ENCODE measurements at places on chromosomes 2 and 18.
A peak's percentile ranks its signal among the peaks of the same experiment; 100 is the strongest.

DNA sequence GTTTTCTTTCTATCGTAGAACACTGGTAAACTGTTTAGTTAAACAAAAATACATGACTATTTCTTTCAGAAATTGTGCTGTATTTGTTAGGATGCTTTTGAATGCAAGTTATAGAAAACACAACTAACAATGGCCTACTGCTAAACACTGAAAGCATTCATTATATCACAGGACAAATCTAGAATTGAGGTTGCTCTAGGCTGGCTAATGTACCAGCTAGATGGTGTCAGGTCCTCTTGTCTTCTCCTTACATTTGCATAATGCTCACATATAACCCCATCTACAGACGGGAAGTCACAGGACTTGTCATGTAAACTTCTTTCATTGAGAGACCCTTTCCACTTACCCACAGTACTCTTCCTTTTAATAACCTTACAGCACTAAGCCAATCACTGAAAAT, 586.8 kb downstream of the DSC3 start:
- no peak for ATAC-seq

DNA sequence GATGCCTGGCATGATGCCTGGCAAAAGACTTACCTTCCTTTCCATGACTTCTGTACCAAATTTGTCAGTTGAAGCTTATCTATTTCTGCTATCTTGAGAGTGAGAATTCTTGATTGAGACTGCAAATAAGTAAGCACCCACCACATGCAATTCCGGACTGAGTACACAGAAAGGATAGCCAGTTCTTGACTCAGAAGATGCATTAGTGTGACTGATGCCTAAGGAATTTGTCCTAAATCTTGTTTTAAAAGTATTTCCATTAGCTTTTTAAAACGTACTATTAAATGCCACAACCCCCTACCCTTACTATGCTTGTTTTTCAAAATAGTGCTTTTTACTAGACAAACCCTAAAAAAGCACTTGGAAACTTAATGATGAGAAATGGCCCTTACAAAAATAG, 545 bp downstream of the MPP4 start:
- no peak for ATAC-seq

- no peak for ATAC-seq
These were observed 35.4 kb downstream of the TMEM247 start for GRCh38 chr2:46514738-46515137.

DNA sequence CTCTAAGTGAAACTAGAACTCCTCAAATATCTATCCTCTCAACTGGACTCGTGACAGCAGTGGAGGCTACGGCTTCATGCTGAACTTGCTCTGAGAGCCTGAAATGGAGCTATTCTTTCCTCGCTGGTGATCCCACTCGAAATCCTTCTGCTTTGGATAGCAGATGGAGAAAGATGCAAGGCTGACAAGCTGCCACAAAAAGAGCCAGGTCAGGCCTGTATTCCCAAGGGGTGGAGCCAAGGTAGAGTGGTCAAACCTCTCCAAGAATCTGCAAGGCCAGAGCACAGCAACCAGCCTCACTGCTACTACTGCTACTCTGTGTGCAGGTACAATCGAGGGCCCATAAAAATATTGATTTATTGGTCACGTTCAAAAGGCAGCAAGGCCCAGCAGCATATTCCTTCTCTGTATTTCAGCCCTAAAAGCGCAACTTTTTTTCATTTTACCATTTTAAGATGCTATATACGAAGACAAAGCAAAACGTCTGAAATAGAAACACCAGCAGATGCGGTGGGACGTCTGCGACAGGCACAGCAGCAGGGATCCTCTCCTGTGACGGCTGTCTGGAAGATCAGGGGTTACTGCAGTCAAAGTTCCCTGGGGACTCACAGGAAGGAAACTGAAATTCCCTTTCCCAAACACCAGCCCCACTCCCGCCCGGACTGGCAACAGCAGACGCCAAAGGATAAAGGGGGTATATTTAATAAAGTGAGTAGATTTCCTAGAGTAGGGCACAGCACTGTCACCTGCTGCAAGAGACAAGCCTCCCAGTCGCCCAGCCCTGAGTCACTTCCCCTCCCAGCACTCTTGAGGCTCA, 2.4 kb downstream of the SPRED2 start:
- ATAC-seq, result peak; percentile 64

DNA sequence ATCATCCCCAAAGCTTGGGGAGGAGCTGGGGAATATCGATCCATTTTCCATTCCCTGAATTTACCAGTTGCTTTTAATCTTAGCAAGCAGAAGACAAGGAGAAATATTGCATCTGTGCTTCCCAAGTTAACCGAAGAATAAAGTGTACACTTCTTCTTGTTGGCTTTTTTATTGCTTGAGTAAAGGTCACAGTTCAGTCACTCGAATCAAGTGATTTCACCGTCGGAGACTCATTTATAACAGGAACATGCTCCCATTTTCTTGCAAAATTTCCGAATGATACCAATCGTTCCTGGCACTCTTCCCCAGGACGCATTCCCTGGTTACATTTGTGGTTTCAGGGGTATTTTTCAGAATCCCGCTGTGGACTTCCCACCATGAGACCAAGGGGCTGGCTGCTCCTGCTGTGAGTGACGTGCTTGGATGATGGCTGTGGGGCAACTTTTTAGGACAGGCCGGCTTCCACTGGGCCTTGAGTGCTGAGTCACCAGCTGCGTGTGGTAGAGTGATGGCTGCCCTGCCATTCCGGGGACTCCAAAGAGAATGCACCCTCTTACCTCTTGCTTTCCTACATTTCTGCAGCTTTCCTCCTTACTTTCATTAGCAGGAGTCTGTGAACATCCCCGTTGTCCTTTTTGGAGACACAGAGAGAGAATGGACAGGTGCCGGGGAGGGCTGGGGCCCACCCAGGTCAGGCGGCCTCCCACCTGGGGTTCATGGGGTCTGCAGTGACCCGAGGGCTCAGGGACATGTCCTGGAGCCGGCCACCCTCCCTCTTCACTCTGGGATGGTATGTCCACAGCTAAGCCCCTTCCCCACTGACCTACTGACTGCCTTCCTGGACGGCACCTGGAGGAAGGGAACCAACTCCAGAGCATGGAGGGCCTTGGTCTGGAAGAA, 60.7 kb upstream of the HDAC4 start:
- ATAC-seq, result no peak

- no peak for ATAC-seq
These were observed at the start of gene NEU2 for GRCh38 chr2:233032551-233033320. Gene NEU2, plus strand, starts transcription at chr2:233032672. Its CDS starts 0 bp downstream, at chr2:233032672.

DNA sequence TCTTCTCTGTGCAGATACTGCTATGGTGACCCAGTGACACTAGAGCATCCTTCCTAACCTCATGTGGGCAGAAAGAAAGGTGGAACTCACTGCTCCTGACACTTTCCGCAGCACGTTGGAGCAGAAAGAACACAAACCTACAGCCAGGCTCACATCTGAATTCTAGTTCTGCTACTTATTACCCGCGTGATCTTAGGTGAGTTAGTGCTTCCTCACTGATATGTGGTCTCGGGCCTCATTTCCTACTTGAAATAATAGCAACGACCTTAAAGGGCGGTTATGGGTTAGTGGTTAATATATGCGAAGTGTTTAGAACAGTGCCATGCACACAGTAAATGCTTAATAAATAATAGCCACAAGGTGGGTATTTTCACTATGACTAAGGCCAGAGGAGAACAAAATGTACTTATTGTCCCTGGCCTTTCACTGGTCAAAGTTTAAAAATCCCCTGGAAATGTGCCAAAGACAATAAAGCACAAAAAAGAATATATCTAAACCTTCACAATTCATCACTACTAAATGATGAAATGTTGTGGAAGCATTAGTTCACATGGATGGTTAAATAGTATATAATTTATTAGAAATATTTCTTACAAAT, 66.6 kb downstream of the MYOM1 start:
- ATAC-seq, result peak; percentile 65

- ATAC-seq, result no peak
These were observed 21.4 kb downstream of the KIF3C start for GRCh38 chr2:25960920-25961319.

DNA sequence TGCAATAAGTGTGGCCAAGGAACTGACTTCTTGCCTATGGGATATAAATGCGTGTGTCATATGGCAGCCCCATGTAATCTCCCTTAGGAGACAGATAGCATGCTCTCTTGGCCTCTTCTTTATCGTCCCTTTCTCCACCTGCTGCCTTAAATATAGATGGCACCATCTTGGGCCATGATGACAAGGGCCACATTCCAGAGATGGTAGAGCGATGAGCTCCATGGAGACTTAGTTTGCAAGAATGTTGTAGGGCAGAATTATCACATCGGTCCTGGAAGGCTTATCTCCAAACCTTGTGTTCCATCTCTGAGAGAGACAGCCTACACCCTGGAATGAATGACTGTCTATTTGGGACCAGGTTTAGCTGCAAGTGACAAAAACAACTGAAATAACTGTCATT, 536.7 kb downstream of the TNS1 start:
- ATAC-seq, result no peak

- ATAC-seq, result peak; percentile 78
These were observed 79.2 kb downstream of the SETBP1 start for GRCh38 chr18:44759925-44760342.

GRCh38 chr18:79930020-79930642, 21.3 kb downstream of the SLC66A2 start:
- no peak for ATAC-seq

- ATAC-seq, result no peak
These were observed 282.6 kb downstream of the SPAG16 start for GRCh38 chr2:213566846-213567245.

GRCh38 chr2:163646687-163647086, 89.1 kb downstream of the FIGN start:
- no peak for ATAC-seq

GRCh38 chr2:44894058-44894457, 47.4 kb upstream of the SIX3 start:
- peak; percentile 56 for ATAC-seq

DNA sequence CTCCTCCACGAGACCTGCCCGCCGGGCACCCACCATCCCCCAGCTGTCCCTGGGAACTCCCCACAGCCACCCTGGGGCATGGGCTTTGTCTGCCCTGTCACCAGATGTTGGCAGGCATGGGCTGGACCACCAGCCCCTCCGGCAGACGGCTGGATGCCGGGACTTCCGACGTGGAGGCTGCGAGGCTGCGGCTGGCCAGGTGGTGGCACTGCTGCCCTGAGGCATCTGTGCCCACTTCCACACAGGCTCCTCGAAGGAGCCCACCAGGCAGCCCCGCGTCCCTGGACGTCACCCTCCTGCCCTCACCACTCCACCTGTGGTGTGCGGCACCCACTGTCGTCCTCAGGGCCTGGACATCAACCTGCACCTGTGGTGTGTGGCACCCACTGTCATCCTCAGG, 319.9 kb upstream of the SALL3 start:
- ATAC-seq, result no peak

GRCh38 chr2:241506793-241507429, 1.5 kb downstream of the STK25 start:
- ATAC-seq, result no peak

GRCh38 chr2:59233448-59233847, 992.3 kb upstream of the FANCL start:
- ATAC-seq, result no peak

DNA sequence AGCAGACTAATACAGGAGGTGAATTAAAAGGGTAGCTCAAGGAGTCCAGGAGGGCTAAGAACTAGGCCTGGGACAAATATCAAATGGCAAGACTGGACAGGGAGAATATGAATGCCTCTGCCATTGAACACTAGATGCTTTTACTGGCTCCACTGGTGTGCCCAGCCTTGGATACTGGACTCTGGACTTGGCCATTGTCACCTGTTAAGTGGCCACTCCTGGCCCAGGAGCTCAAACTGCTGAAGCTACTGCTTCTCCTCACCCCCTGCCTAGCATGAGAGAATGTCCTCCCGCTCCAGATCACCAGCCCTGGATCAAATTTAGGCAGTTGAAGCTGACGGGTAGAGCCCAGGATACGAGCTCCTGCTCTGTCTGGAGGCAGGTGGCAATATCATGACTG, 170.8 kb downstream of the DDX1 start:
- ATAC-seq, result no peak

DNA sequence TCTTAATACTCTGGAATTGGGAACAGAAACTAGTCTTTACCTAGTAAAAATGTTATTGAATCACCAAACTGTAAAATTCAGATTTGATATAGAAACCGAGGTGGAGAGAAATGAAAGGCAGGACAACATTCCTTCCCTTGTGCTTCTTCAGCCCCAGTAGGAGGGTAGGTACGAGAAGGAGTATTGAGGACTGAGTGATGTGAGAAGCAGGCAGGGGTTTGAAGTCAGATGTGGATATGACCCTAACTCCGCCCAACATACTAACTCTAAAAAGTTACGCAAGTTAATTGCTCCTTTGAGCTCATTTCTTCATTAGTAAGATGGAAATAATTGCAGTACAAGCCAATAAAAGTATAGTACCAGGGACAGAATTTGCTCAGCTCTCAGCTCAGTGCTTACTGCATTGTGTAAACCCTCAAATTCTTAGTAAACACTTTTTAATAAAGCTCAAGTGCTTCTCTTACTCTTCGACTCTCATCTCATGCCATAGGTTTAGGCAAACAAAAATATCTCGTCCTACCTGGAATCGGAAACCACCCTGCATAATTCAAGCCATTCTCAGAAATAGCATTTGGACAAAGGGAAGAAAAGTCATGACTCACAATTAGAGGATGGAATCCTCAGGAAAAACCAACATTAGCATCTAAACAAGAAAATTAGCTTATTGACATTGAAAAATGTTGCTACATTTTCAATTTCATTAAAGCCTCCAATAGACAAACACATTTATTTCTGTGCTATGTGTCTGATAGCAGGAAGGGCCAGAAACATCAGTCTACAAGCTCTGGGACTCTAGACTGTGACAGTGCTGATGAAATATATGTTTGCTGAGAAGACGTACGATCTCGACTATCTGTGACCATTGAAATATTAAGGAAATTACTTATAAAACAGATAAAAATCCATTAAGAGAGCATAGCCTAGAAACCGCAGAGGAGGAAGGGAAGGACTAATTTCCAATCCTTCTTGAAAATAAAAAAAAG, 161.3 kb downstream of the HNMT start:
- no peak for ATAC-seq

Measured in stimulated activated memory B cell treated with anti-CD40 and anti-IgM and Interleukin-4, amounts not matched to agents 10 μg/mL and 1 μg/mL and 100 μg/mL, for 72 hours (primary cell).